Esophagus squamous epithelium (tissue), 5 donors: ENCODE measurements at places on chromosomes 2 and 18. TPM values are rescaled to one million over a fixed set of nuclear protein-coding genes. Genes with fewer than 3 reads are reported as not detected.

LOXL3 gene
- 0.48 TPM for total RNA-seq

ATP8B1 gene
- 39.1 TPM for total RNA-seq

CDH19 gene
- 0.57 TPM for total RNA-seq

SULT1C4 gene
- 1.2 TPM for total RNA-seq

CERKL gene
- total RNA-seq, result 0.15 TPM

DSC2 gene
- total RNA-seq, result 349 TPM

TMEM18 gene
- total RNA-seq, result 18.9 TPM

AQP4 gene
- total RNA-seq, result not detected

CIB4 gene
- not detected for total RNA-seq

EMILIN2 gene
- 3.2 TPM for total RNA-seq

REG3A gene
- total RNA-seq, result not detected

RFX8 gene
- total RNA-seq, result not detected
